ENCODE measurements at places on chromosomes 16 and 17.

GRCh38 chr17:16046966-16047365, 47.3 kb downstream of the TTC19 start:
- no peak for DNase-seq

DNA sequence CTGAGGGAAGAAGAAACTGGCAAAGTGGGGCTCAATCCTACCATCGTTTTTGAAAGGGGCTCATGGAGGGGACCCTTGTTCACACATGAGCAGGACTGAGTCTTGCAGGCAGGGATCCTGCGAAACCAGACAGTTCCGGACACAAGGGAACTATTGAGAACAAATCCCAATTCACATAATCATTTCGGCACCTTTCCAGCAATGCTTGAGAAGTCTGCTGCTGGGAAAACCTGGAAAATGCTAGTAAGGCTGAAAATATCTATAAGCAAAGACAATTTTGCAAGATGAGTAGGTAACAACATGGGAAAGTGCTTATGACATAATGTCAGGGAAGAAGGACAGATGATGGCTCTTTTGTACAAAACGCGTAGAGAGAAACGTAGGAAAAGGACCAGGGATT, 52.1 kb upstream of the BPTF start:
- DNase-seq = no peak

- DNase-seq = no peak
These were observed 6.8 kb upstream of the ITGAD start for GRCh38 chr16:31386157-31386984.

- DNase-seq = no peak
These were observed 149.3 kb upstream of the KCNJ18 start for GRCh38 chr17:21542991-21543390.

- DNase-seq = no peak
These were observed 37.9 kb downstream of the NUP88 start for GRCh38 chr17:5381542-5381941.

- no peak for DNase-seq
These were observed 55.4 kb upstream of the PVALEF start for GRCh38 chr17:81109957-81110356.

DNA sequence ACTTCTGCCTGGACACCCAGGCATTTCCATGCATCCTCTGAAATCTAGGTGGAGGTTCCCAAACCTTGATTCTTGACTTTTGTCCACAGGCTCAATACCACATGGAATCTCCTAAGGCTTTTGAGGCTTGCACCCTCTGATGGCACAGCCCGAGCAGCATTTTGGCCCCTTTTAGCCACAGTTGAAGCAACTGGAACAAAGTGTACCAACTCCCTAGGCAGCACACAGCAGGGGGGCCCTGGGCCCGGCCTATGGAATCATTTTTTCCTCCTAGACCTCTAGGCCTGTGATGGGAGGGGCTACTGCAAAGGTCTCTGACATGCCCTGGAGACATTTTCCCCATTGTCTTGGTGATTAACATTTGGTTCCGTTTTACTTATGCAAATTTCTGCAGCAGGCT, 32.0 kb downstream of the ABCC1 start:
- no peak for DNase-seq

DNA sequence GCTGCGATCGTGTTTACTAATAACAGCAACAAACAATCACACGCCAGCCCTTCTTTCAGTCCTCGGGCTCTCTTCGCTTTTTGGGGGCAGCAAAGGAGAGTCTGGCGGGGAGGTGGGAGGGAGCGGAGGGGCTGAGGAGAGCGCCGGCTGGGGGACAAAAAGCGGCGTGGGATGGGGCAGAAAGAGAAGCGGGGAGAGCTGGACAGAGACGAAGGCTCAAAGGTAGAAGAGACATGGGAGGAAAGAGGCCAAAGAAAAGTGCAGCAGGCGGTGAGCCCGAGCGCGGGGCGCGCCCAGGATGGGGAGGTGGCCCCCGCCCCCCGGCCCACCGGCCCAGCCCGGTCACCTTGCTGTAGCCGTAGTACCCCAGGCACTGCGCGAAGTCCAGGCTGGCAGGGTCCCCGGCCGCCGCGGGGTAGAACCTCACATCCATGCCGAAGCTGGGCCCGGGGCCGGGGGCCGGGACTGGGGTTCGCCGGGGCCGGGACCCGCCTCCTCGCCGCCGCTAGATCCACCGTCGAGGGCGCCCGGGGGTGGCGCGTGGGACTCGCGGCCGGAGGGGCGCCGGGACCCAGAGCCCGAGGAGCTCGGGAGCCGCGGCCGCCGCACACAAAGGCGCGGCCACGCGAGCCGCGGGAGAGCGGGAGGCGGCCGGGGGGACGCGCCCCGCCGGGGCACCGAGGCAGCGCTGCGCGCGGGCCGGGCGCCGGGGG, 496 bp downstream of the TOX3 start:
- DNase-seq = no peak

DNA sequence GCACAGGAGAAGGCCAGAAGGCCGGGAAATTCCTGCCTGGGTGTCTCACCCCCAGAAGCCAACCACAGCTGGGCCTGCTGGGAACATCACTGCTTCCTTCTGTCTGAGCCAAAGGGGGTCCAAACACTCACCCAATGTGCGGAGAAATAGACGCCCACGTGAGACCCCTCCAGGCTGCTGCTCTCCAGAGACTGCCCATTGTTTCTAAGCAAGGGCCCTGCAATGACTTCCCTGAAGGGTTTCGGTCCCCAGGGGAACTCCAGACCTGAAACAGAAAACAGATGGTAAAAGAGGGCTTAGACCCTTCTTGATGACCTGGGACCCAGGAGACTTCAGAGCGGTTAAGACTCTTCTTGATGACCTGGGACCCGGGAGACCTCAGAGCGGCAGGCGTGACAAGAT, 41.3 kb downstream of the MRM3 start:
- DNase-seq = no peak

GRCh38 chr16:30620169-30620568, 10.0 kb upstream of the ZNF689 start:
- DNase-seq = no peak

- no peak for DNase-seq
These were observed 8.2 kb downstream of the RNF166 start for GRCh38 chr16:88697831-88698615.

GRCh38 chr17:80414508-80414802, 512 bp upstream of the ENDOV start:
- no peak for DNase-seq

GRCh38 chr17:33137426-33137825, 145.8 kb downstream of the SPACA3 start:
- no peak for DNase-seq

DNA sequence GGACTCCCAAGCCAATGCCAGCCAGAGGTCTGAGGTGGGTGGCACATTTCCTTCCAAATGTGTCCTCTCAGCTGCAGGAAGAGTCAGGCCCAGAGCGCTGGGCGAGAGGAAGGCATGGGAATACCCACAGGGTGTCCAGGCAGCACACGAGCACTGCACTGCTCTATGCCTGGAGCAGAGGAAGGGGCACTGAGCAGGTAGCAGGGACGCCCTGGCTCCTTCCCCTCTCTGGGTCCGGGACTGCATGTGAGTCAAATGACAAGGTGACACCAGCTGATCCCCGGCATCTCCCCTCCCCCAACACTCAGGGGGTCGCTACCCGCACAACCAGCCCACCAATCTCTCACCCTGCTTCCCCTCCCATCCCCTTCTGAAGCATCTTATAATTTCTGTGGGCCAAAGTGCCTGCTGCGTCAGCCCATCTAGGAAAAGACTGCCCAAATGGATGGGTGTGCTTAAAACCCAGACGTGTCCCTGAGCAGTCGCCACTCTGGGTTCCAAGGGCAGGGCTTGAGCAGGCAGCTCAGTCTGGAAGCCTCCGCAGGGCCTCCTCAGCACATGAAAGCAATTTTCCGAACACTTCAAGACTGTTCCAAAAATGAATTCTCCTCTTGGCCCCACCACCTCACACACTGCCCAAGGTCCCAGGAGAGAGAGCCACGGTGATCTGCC, 12.0 kb upstream of the BCAR1 start:
- DNase-seq = no peak

DNA sequence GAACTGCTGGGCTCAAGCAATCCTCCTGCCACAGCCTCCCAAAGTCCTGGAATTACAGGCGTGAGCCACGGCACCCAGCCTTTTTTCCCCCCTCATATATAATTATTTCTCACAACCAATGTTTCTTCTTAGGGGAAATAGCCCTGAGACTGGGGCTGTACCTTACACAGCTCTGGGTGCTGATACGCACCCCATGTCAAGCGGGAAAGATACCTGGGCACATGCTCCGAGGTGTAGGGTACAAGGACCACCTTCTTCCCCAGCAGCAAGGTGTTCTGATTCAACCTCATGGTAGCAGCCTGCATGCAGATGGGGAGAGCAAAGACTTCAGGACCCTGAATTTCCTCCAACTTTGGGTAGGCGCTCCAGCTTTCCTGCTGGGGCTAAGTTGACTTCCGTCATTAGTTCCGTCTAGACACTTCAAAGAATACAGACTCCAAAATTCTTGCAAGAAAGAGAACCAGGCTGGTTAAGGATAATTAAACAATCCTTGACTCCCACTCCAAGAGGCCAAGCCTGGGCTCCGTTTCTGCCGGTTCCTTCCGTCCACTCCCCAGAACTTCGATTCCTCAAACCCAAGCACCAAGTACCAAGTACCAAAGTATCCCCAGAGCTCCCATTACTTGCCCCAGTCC, 619 bp downstream of the NAT9 start:
- no peak for DNase-seq

GRCh38 chr16:65284626-65285025, 162.8 kb upstream of the CDH11 start:
- DNase-seq = no peak

DNA sequence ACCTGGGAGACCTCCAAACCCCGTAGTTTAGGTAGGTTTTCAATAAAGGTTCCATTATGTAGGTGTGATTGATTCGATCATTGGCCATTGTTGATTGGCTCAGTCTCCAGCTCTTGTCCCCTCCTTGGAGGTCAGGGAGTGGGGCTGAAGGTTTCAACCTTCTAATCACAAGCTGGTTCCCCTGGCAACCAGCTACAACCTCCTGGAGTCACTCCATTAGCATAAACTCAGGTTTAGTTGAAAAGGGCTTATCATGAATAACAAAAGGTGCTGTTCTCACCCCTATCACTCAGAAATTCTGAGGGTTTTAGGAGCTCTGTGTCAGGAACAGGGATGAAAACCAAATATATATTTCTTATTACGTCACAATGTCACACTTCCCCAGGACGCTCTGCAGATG, 28.5 kb downstream of the TMEM132E start:
- DNase-seq = no peak

DNA sequence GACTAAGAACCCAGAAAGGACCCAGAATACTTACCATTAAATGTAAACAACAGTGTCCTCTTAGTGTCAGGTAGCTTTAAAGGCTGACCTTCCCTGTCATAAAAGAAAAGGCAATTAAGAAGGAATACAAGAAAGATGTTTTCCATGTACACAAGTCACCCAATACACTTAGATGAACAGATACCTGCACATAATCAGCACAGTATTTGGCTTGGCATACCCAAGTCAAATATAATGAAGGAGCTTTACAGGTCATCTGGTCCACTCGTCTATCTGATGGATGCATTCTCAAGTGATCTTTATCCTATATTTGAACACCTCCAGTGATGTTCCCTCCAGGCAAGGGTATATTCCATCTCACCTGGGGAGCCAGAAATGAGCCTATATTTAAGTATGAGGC, 11.1 kb upstream of the STRADA start:
- DNase-seq = no peak

DNA sequence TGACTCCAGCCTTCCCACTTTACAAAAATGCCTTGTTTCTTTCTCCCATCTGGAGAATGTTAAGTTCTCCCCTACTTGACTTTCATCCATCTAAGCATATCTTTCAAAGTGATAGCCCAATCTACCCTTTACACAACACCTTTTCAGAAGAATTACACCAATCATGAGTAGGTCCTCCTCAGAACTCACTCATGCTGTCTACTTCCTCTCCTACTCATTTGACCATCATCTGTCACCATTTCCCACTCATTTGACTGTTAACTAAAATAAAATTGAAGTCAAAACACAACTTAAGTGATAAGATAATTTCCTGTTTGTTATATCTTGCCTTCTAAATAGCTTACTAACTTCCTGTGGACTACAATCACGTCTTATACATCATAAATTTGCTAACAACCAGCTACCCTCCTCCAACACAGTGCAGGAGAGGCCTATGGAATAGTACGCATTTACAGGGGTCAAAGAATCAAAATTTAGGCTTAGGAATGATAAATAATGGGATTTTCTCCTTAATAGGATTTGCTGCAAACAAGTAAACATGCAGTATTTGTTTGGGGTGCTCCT, 16.1 kb downstream of the KCNJ16 start:
- DNase-seq = no peak

DNA sequence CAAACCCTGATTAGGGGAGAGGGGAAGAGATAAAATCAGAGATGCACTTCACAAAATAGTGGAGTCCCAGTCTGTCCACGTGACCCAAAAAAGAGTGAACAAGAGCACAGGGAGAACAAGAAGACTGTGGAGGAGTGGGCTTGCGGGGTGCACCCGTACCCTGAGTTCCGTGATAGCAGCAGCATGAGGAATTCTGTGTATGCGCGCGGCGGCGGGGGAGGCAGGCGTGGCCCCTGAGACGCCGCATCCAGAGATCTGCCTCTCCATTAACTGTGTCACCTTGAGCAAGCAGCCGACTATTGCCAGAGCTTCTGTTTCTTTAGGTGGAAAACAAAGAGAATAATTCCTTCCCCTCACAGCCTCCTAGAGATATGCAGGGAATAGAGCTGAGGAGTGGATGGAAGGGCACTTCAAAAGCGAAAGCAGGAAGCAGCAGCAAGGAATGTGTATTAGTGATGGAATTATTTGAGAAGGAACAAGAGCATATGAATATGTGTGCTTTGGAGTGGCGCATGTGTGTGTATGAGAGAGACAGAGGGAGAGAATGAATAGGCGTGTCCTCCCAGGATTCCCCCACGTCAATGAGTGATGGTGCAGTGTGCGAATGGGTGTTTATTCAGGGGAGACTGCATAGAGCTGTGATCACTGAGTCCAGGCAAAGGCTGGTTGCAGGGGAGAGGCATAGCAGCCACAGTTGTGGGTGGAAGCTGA, 10.4 kb upstream of the SOX9 start:
- no peak for DNase-seq

DNA sequence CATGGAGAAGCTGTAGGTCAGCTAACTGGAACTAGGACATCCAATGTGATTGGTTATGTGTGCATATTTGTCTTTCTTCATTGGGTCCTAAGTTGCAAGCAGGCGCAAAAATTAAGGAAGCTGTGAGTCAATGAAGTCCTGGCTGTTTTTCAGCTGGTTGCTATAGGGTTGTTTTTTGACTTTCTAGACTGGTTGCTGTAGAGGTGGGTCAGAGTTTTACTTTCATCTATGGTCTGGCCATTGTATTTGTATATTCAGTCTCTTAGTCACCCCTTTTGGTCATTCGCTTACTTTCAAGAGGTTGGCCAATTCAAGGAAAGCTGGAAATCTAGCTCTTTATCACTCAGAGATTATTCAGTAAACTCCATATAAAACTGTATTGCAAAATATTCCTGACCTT, 62.0 kb upstream of the AMZ2 start:
- DNase-seq = no peak

- DNase-seq = no peak
These were observed 476.8 kb upstream of the CDH11 start for GRCh38 chr16:65598621-65599020.

- DNase-seq = no peak
These were observed 140.5 kb downstream of the CACNG3 start for GRCh38 chr16:24396350-24397271.

All from amniotic stem cell (primary cell).